Activated CD8-positive, alpha-beta memory T cell treated with anti-CD3 and anti-CD28 coated beads for 1 hour (primary cell): ENCODE measurements at places on chromosomes 16 and 17.

GRCh38 chr17:60087882-60088669 lies 9.4 kb upstream of the HEATR6 start:
- no peak for DNase-seq

GRCh38 chr16:88424587-88425235 lies 28.4 kb upstream of the ZFPM1 start:
- DNase-seq: no peak

GRCh38 chr17:41167561-41167960 lies 460 bp downstream of the KRTAP4-3 start:
- no peak for DNase-seq

GRCh38 chr16:75632857-75633256 lies 9.8 kb upstream of the ADAT1 start:
- DNase-seq: no peak

DNA sequence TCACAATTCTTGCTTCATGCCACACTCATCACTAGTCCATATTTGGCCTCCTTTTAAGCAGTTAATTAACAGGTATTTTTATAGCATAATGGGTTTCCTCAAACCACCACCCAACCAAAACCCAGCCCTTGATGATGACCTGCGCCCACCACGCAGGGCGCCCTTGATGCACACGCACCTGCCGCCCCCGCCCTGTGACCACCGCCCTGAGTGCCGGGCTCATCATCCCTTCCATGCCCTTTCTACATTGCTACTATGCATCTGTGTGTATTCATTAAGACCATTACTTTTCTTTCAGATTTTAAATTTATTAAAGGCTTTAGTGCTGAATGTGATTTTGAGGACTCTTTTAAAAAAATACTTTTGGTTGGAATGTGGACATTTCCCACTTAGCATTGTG lies 204.8 kb upstream of the CHMP6 start:
- no peak for DNase-seq

- no peak for DNase-seq
Measured at GRCh38 chr17:4896332-4897197, 2.8 kb upstream of the C17orf107 start.

DNA sequence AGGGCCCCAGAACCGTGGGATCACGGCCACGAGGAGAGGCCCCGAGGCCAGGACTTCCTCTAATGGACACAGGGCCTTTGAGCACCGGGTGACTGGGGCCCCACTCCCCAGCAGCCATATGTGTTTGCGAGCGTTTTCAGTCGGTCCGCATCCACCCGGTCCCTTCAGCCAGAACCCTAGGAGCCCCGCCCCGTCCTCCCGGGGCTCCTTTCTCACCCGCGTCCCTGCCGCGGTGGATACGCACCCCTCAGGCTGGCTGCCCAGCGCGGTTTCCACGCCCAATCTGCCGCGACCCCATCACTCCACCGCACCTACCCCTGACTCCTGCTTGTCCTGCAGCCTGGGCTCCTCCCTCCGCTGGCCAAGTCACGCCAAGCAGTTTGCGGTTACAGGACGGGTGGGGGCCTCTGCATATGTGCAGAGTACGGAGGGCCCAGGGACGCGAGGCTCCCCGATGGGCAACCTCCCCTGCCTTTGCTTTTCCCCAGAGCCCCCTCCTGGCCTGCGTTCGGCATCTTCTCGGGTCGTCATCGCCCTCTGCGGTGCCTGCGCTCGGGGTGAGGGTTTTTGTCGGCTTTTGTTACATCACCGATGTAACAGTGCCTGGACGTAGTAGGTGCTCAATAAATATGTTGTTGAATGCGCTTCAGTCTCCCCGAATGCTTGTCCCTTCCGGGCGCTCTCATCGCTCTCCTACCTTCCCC lies 1.0 kb upstream of the TTYH2 start:
- no peak for DNase-seq

- no peak for DNase-seq
Measured at GRCh38 chr16:50627419-50627818, 53.7 kb downstream of the SNX20 start.

GRCh38 chr17:28365487-28365886 lies 488 bp upstream of the SEBOX start:
- DNase-seq: no peak

DNA sequence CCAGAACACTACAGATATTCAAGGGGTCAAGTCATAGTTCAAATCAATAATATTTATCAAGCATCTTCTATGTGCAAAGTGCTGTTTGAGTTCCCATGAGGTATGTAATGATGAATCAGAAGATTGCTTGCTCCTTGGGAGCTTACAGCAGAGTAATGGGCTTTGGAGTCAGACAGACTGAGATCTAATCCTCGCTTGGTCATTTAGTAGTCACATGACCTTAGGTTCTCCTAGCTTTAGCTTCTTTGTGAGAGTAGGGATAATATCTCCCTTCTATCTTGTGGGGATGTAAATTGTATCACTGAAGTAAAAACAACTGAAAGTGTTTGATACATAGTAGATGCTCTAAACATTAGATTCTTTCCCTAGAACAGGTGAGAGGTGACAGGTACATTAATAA lies 30.1 kb downstream of the SNX11 start:
- DNase-seq: no peak

GRCh38 chr17:3636908-3637373 lies 381 bp downstream of the CTNS start:
- DNase-seq: no peak

DNA sequence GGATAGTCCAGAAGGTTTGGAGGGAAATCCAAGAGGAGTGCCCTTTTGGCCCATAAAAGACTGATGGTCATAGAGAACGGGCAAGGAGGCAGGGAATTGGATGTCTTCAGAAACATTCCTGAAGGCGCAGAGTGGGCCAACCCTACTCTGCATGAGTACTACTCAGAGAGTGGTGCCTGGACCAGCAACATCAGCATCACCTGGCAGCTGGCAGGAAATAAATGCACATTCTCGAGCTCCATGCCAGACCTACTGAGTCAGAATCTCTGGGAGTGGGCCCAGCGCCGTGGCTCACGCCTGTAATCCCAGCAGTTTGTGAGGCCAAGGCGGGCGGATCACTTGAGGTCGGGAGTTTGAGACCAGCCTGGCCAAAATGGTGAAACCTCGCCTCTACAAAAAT lies 27.1 kb upstream of the SLC39A11 start:
- no peak for DNase-seq

DNA sequence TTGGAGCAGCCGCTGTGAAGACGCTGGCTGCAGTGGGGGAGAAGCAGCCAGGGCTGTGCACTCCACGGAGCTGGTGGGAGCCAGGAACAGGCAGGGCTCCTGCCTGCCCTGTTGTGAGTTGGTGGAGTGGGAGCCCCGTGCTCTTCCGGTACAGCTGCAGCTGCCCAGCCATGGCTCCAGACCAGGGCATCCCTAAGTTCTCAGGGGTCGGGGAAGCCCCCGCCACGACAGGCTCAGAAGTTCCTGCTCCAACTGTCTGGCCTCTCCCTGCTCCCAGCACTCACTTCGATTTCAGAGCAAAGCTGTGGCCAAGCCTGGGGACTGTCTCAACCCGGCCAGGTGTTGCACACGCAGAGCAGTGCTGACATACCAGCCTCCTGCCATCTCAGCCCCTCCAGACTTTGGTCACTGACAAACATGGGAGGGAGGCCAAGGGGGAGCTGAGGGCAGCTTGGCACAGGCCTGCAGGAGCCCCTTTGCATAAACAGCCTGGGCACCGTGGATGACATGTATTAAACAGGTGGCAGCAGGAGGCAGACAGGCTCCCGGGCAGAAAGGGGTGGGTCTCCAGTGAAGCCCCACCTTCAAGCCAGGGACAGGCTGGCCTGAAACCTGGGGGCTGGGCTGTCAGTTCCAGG lies 13.9 kb upstream of the KDM8 start:
- no peak for DNase-seq

DNA sequence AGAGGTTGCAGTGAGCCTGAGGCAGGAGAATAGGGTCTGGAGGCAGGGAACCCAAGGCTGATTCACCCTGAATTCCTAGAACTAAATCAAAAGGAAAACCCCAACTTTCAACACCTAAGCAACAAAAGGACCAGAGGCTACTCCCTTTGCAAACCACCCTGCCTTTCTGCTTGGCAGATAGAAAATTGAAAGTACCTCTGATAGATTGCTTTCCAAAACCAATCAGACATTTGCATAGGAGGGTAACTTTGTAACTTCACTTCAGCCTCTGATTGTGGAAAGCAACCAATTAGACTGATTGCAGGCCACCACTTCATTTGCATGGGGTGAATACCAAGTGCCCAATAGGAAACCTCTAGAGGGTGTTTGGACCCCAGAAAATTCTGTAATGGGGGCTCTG lies 10.9 kb upstream of the TMEM98 start:
- DNase-seq: no peak

DNA sequence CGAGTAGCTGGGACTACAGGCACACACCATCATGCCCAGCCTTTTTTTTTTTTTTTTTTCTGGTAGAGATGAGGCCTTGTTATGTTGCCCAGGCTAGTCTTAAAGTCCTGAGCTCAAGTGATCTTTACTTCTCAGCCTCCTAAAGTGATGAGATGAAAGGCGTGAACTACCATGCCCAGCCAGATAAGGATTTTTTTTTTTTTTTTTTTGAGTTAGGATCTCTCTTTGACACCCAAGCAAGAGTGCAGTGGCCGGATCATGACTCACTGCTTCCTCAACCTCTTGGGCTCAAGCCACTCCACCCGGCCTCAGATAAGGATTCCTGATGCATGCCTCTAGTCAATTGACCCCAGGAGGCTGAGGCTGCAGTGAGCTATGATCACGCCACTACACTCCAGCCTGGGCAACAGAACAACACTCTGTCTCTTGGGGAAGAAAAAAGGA lies 11.2 kb upstream of the PLEKHG4 start:
- no peak for DNase-seq

GRCh38 chr17:44913676-44914075 lies 1.6 kb downstream of the GFAP start:
- DNase-seq: no peak

GRCh38 chr17:61401389-61402072 lies 1.9 kb downstream of the TBX2 start:
- DNase-seq: no peak

- no peak for DNase-seq
Measured at GRCh38 chr16:79201436-79201835, 399.1 kb downstream of the MAF start.
